ENCODE measurements at places on chromosomes 2 and 18. TPM values are rescaled to one million over a fixed set of nuclear protein-coding genes. Genes with fewer than 3 reads are reported as not detected.

DNA sequence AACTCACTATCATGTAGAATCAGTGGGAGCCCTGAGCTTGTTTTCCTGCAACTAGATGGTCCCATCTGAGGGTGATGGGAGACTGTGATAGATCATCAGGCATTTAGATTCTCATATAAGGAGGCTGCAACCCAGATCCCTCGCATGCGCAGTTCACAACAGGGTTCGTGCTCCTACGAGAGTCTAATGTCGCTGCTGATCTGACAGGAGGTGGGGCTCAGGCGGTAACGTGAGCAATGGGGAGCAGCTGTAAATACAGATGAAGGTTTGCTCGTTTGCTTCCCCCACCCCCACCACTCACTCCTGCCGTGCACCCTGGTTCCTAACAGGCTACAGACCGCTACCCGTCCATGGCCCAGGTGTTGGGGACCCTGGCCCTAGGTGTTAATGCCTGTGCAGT, 113.6 kb downstream of the RNF144A start:
- no peak for DNase-seq

Gene CXCR4
- 2,224 TPM for total RNA-seq

Gene ECEL1
- total RNA-seq = not detected

Gene MTERF4
- 105 TPM for total RNA-seq

DNA sequence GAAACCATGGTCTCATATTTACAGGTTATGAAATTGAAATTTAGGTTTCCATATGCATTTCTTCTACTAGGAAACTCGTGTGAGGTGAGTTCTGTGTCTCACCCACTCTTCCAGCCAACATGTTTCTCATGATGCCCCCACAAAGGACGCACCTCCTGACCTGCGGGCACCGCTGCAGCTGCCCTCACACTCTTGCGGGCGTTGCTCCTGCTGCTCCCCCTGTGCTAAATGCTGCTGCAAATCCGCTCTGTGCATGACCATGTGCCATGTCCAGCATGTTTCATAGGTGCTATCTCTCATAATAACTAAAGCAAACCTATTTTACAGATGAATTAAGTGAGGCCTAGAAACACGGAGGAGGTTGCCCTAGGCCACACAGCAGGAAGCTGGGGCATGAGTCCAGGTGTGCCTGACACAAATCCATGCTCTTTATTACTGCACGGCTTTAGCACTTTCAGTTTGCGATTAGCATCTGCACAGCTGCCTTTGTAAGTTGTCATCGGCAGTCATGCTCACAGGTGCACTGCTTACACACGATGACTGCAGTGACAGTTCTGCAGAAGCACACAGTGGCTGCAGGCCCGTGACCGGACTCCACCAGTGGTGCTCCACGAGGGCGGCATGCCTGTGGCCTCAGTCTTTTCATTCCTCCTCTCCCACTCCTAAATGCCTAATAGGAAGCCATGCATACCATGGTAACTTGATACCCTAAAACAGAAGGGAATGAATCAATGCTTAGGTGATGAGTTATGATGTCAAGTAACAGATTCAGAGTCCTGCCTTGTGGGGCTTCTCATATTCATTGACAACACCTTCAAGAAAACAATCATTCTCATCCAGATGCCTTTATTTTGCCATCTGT, 14.9 kb upstream of the GALR1 start:
- DNase-seq = no peak

Measured in CD4-positive, CD25-positive, alpha-beta regulatory T cell (primary cell).